T-cell (primary cell): ENCODE measurements at places on chromosomes 3 and 15. TPM values are rescaled to one million over a fixed set of nuclear protein-coding genes. Genes with fewer than 3 reads are reported as not detected.
A peak's percentile ranks its signal among the peaks of the same experiment; 100 is the strongest.

DNA sequence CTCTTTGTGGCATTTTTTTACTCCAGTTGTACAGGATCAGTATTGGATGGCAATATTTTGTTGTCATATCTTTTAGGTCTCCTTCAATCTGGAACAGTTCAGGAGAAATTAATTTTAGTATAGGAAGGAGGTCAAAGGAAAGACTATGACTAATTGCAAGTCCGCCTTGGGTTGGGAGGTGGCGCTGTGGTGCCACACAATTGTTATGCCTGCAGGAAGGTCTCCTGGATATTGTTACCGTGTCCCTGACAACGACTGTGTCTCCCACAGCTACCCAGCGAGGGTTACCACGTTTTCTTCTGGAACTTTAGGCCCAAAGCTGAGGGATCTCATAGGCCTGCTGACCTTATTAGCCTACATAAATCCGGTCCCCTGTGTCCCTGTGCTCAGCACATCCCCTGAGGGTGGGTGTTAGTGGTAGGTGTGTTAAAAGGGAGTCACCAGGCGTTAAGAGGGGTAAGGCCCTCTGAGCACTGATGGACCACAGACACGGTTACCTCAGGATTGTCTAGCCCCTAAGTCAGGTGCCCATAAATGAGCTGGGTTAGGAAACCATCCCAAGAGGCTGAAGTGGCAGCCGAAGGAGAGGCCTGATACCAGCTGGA, 31.5 kb downstream of the KCNAB1 start:
- H3K27me3 ChIP-seq, result no peaks in the 10 kb centered on the region
- DNase-seq, result peak; percentile 39
- H3K4me3 ChIP-seq, result no peak overlapping the region
- H3K36me3 ChIP-seq, result no peaks in the 10 kb centered on the region
- no peak overlapping the region for H3K27ac ChIP-seq

DNA sequence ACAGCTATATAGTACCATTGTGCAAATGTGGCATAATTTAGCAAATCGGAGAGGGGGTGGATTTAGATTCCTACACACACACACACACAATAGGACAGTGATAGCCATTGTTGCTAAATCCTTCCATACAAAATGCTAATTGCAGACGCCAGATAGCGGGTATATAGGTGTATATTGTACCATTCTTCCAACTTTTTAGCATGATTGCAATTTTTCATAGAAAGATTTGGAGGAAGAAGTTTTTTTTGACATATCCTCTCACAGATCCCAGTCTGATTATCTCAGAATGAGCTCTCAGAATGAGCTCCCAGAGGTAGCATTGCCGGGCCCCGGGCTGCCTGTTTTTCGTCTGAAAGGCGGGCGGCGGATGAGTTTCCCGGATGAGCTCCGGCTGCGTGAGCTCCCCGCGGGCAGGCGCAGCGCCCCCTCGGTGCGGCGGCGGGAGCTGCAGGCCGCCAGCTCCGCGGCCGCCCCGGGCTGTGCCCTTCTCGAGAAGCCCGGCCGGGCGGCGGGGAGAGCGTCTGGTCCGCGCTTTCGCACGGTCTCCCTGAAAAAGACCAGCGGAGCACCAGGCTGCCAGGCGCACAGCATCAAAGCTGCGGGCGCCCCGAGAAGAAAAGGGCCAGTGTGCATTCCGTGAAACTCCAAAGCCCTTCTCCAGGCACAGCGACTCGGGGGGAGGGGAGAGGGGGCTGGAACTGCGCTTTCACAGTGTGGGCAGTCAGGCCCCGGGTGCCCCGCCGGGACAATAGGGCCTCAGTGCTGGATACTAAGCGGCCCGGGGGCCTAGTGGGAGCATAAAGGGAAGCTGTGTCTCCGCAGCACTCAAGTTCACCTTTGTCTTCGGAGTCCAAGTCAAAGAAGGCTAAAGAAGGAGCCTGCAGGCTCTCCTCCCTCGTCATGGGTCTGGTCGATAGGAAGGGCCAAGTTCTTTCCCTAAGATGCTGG, 12.0 kb upstream of the SHC4 start:
- peak overlapping the region; percentile 50 for H3K4me3 ChIP-seq
- no peak overlapping the region for H3K27ac ChIP-seq
- H3K36me3 ChIP-seq, result no peaks in the 10 kb centered on the region
- peak; percentile 61 for DNase-seq
- H3K4me1 ChIP-seq, result peaks cover 8% of the 10 kb centered on the region
- no peaks in the 10 kb centered on the region for H3K27me3 ChIP-seq

DNA sequence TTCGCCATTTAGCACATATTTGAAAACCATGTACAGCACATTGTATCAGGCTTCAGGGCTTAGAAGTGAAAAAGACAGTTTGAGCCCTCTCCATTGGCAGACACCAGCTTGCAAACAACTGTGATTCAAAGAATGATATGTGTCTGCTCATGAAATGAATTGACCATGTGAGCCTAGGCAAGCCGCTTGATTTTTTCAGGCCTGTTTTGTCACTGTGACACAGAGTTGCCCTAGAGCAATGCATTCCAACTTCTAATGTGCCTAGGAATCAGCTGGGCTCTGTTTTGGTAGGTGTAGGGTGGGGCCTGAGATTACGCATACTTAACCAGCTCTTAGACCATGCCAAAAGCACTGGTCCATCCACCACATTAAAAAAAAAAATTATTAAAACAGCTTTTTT, 53.0 kb downstream of the ATP2C1 start:
- H3K4me1 ChIP-seq, result no peaks in the 10 kb centered on the region
- no peak for DNase-seq
- H3K36me3 ChIP-seq, result peaks cover 41% of the 10 kb centered on the region
- H3K27ac ChIP-seq, result no peak overlapping the region
- no peaks in the 10 kb centered on the region for H3K27me3 ChIP-seq
- H3K4me3 ChIP-seq, result no peak overlapping the region

Gene P2RY14
- total RNA-seq, result 0.50 TPM

DNA sequence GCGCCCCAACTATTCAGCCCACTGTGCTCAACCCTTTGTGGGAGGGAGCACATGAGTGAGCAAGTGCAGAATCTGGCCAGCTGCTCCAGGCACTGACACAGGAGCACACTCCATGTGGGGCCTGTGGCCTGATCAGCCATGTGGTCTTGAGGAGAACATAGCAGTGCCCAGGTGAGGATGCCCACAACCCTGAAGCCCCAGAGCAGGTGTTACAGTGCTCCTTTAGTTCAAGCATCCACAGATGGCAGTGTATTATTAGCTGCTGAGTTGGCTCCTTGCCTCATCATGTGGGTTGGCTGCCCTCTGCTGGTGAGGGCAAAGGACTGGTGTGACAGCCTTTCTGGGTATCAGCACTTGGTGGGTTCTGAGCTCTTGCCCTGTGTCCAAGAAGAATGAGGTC, 1588.2 kb downstream of the SI start:
- no peaks in the 10 kb centered on the region for H3K4me1 ChIP-seq
- no peak overlapping the region for H3K27ac ChIP-seq
- H3K4me3 ChIP-seq, result no peak overlapping the region
- no peak for DNase-seq
- no peaks in the 10 kb centered on the region for H3K27me3 ChIP-seq

DNA sequence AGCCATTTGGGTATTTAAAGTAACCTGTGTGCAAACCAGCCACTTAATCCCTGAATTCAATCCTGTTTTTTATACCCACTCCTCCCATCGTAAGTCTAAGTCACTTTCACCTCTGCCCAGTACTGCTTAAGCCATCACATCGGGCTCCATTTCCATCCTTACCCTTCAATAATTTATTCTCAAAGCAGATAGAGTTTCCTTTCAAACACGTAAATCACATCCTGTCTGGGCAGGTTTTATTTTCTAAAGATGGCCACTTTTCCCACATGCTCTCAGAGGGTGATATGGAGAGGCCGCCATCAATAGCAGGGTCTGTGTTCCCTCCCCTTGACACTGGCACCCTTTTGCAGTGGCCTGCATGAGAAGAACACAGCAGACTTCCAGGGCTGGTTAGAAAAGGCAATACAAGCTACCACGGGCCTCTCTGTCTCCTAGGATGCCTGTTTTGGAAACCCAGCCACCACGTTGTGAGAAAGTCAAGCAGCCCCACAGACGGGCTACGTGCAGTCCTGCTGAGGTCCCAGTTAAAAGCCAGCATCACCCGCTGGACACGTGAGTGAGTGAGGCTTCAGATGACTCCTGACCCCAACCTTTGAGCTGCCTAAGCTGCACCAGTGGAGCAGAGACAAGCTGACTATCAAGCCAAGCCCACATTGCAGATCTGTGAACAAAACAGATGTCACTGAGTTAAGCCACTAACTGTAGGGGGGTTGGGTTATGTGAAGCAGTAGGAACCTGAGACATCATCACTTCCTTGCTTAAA, 241.8 kb upstream of the SLCO3A1 start:
- no peaks in the 10 kb centered on the region for H3K4me1 ChIP-seq

DNA sequence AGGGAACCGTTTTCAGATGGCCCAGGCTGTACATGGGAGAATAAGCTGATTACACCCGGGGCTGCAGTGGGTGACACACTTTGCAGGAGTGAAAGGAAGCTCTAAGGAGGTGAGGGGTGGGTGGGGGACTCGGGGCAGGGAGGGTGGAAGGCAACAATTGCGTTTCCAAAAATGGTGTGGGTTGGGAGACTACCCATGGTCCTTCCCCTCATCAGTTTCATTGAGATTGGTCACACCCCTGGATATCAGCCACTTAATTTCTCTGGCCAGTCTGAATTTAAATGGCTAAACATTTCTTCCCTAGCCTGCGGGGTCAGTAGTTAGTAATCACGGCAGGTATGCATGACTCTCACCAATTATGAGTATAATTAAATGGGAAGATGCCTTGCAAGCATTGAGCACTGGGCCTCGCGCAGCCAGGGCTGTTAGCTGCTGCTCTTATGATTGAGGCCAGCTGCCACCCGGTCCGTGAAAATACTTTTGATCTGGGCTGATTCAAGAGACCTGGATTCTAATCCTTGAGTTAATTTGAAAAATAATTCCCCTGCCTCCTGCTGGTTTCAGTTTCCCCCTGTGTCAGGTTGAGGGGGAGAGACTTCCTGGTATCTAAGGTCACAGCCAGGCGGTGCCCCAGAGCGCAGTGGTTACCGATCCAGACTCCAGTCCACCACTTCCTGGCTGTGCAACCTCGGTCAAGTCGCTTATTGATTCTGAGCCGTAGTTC, 23.3 kb downstream of the SLC6A6 start:
- peak overlapping the region; percentile 97 for H3K27ac ChIP-seq
- H3K36me3 ChIP-seq, result no peaks in the 10 kb centered on the region
- peaks cover 92% of the 10 kb centered on the region for H3K4me1 ChIP-seq
- no peaks in the 10 kb centered on the region for H3K27me3 ChIP-seq

Gene PLAAT1
- total RNA-seq, result not detected

Gene SLC28A2
- not detected for total RNA-seq
